Sigmoid colon (tissue), 7 donors: ENCODE measurements at places on chromosomes 5 and 9. TPM values are rescaled to one million over a fixed set of nuclear protein-coding genes. Genes with fewer than 3 reads are reported as not detected.

DNA sequence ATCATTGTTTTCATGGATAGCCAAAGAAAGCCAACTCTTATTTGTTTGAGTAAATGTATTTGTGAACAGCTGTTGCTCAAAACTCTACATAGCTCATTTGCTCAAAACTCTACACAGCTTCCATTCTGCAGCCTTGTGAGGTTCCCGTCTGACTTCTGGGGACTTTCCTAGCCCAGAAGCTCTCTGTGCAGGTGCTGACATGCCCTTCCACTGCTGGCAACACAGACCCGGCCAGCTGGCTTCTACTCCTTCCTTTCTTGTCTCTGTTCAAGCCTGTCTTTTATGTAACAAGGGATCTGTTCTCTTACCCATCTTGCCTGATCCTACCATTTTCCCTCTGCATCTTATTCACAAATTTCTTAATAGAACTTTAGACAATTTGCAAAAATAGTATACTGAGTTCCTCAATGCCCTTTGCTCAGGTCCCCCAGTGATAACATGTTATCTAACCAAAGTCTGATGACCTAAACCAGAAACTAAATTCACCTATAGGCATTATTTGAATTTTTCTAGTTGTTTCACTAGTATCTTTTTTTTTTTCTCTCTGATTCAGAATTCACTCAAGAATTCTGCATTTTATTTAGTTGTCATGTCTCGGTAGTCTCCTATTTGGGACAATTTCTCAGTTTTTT lies 556.5 kb upstream of the SEMA6A start:
- DNase-seq: no peak
- no peaks in the 10 kb centered on the region for H3K36me3 ChIP-seq
- no peak overlapping the region for H3K4me3 ChIP-seq
- no peaks in the 10 kb centered on the region for H3K27me3 ChIP-seq
- no peak overlapping the region for H3K27ac ChIP-seq

The PSIP1 gene
- total RNA-seq: 89.1 TPM

- no peaks in the 10 kb centered on the region for H3K36me3 ChIP-seq
- peaks cover 46% of the 10 kb centered on the region for H3K4me1 ChIP-seq
- no peaks in the 10 kb centered on the region for H3K27me3 ChIP-seq
- H3K4me3 ChIP-seq: no peak overlapping the region
Measured at GRCh38 chr9:93218161-93218560, 34.2 kb downstream of the WNK2 start.

- H3K4me1 ChIP-seq: no peaks in the 10 kb centered on the region
- no peak overlapping the region for H3K27ac ChIP-seq
- H3K27me3 ChIP-seq: no peaks in the 10 kb centered on the region
- H3K4me3 ChIP-seq: no peak overlapping the region
Measured at GRCh38 chr5:130871346-130872086, 293.5 kb downstream of the HINT1 start.

DNA sequence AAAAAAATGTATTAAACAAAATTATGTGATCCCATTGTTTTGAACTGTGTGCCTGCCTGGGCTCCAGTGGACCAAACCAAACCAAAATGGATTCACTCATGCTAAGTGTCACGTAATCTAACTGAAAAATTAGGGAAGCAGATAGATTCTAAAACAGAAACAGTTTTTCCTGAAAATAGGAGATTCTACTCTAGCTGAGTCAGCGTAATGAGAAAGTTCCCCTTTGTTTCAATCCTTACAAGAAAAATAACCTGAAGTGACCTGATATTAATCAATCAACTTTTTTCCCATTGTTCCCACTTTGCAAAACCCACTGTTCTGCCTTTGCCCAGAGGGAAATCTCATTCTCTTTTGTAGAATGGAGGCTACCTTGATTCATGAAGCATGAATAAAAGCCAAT lies 682.4 kb upstream of the CDH10 start:
- H3K27ac ChIP-seq: no peak overlapping the region
- no peak overlapping the region for H3K4me3 ChIP-seq
- no peaks in the 10 kb centered on the region for H3K36me3 ChIP-seq
- no peaks in the 10 kb centered on the region for H3K4me1 ChIP-seq
- no peak for DNase-seq

- no peak overlapping the region for H3K27ac ChIP-seq
- DNase-seq: no peak
- H3K36me3 ChIP-seq: no peaks in the 10 kb centered on the region
Measured at GRCh38 chr5:96483878-96484277, 50.8 kb upstream of the PCSK1 start.

DNA sequence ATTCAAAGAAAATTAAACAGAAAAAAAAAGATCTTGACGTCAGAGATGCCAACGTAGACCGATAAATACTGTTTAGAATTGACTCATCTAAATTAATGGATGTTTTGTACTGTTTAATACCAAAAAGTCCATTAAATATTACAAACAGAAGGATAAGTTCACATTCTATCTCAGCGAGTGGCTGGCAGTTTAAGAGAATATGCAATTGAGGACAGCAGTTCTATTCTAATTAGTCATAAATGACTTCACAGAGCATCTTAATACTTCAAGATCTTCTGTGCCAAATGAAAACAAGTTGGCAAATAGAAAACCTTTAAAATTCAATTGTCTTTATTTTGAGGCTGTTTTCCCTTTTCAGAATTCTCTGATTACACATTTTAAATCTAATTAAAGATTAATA lies 326.6 kb upstream of the NREP start:
- no peaks in the 10 kb centered on the region for H3K36me3 ChIP-seq
- no peak overlapping the region for H3K27ac ChIP-seq
- DNase-seq: no peak
- H3K27me3 ChIP-seq: no peaks in the 10 kb centered on the region
- no peaks in the 10 kb centered on the region for H3K4me1 ChIP-seq

- H3K36me3 ChIP-seq: no peaks in the 10 kb centered on the region
- DNase-seq: no peak
- H3K4me3 ChIP-seq: no peak overlapping the region
- H3K27me3 ChIP-seq: no peaks in the 10 kb centered on the region
- no peak overlapping the region for H3K27ac ChIP-seq
Measured at GRCh38 chr9:74589576-74589975, 92.4 kb downstream of the RORB start.

The SLCO4C1 gene
- total RNA-seq: under 0.01 TPM

DNA sequence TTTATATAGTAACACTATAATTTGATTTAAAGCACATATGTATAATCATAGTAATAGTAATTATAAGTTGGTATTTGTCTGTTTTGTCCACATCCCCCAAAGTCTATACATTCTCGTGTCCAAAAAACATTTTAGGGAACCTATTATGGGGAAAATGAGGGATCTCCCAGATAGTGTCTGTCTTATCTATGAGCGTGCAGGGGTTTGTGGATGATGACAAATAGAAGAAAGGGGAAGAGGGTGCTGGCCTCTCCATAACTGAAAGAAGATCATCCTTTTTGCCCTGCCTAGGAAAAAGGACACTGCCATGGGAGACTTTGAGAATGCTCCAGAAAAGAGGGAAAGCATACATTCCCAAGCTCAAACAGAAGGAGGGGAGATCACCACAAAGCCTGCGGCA lies 45.3 kb downstream of the C5orf22 start:
- no peaks in the 10 kb centered on the region for H3K36me3 ChIP-seq
- no peak for DNase-seq
- H3K27me3 ChIP-seq: no peaks in the 10 kb centered on the region
- no peak overlapping the region for H3K4me3 ChIP-seq
- no peaks in the 10 kb centered on the region for H3K4me1 ChIP-seq

- no peaks in the 10 kb centered on the region for H3K36me3 ChIP-seq
- no peak overlapping the region for H3K4me3 ChIP-seq
- no peak overlapping the region for H3K27ac ChIP-seq
- peaks cover 78% of the 10 kb centered on the region for H3K27me3 ChIP-seq
- H3K4me1 ChIP-seq: peaks cover 17% of the 10 kb centered on the region
Measured at GRCh38 chr5:73441378-73441777, 7.2 kb downstream of the FOXD1 start.

GRCh38 chr9:137316012-137316981 lies 14.2 kb upstream of the NRARP start:
- DNase-seq: peak; percentile 62
- no peaks in the 10 kb centered on the region for H3K36me3 ChIP-seq
- peak overlapping the region; percentile 35 for H3K4me3 ChIP-seq
- H3K27me3 ChIP-seq: peaks cover 29% of the 10 kb centered on the region
- no peak overlapping the region for H3K27ac ChIP-seq
- H3K4me1 ChIP-seq: peaks cover 15% of the 10 kb centered on the region

- H3K4me3 ChIP-seq: no peak overlapping the region
- H3K27ac ChIP-seq: no peak overlapping the region
- no peaks in the 10 kb centered on the region for H3K27me3 ChIP-seq
- H3K36me3 ChIP-seq: no peaks in the 10 kb centered on the region
- H3K4me1 ChIP-seq: no peaks in the 10 kb centered on the region
Measured at GRCh38 chr9:86202338-86202882, 57.0 kb downstream of the C9orf153 start.

- H3K4me1 ChIP-seq: no peaks in the 10 kb centered on the region
- no peak overlapping the region for H3K4me3 ChIP-seq
- H3K27me3 ChIP-seq: no peaks in the 10 kb centered on the region
Measured at GRCh38 chr5:150510460-150511263, 2.7 kb downstream of the NDST1 start.

- H3K4me1 ChIP-seq: peaks cover 9% of the 10 kb centered on the region
- no peak for DNase-seq
Measured at GRCh38 chr9:18707489-18708205, 233.7 kb downstream of the ADAMTSL1 start.

DNA sequence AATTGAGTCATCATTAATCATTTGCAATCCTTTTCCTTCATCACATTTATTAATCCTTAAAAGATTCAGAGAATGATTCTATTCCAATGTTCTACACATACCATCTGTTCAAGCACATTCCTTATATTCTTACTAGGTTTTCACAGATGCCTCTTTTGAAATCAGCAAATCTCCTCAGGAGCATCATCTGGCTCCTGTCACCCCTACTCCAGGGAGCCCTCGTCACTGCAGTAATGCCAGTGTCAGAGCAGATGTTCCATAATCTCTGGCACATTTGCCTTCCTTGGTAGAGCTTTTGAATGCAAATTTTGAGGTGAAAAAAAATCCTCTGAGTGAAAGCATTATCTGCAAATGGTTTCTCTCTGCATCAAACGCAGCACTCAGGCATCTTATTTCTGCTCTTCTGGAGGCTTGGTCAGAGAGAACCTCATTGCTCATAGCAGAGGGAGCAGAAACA lies 7.6 kb upstream of the KCNV2 start:
- H3K36me3 ChIP-seq: no peaks in the 10 kb centered on the region
- H3K4me3 ChIP-seq: no peak overlapping the region
- no peak overlapping the region for H3K27ac ChIP-seq

GRCh38 chr5:171386861-171387344 lies 746 bp upstream of the NPM1 start:
- no peaks in the 10 kb centered on the region for H3K27me3 ChIP-seq
- no peak for DNase-seq
- H3K4me1 ChIP-seq: peaks cover 44% of the 10 kb centered on the region
- H3K4me3 ChIP-seq: peak overlapping the region; percentile 93

DNA sequence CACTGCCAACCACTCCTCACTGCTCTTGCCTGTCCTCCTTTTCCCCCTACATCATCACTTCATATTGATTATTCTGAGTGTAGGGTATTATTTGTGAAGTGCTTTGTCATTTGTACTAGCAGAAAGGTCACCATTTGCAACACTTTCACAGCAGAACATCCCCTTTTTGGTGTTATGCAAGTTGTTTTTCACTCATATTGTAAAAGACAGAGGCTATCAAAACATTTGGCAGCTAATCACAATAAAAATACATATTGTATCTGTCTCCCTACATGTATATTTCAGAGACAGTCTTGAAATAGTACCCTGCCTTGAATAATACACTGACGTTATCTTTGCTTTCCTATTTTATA lies 82.3 kb downstream of the ANXA1 start:
- H3K36me3 ChIP-seq: no peaks in the 10 kb centered on the region

The CDC20B gene
- not detected for total RNA-seq

GRCh38 chr9:107734256-107735013 lies 244.9 kb upstream of the KLF4 start:
- no peaks in the 10 kb centered on the region for H3K27me3 ChIP-seq
- peak; percentile 72 for DNase-seq
- H3K27ac ChIP-seq: peak overlapping the region; percentile 81
- no peak overlapping the region for H3K4me3 ChIP-seq
- no peaks in the 10 kb centered on the region for H3K4me1 ChIP-seq

DNA sequence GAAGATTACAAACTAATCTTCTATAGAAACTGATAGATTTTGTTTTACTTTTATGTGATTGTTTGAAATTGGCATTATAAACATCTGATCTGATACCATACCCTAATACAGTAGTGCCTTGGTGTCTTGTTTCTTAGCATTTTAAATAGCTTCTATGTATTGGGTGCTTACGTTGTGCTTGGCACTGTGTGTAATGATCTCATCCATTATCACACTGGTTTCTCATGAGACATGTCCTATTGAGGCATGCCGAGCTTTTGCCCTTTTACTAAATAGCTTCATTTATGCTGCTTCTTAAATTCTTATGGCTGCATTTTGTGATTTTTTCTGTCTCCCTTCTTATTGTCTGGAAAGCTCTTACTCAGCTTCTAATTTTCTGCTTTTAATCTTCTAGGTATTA lies 48.2 kb upstream of the TLR4 start:
- no peaks in the 10 kb centered on the region for H3K27me3 ChIP-seq
- no peak overlapping the region for H3K27ac ChIP-seq
- H3K4me3 ChIP-seq: no peak overlapping the region
- no peaks in the 10 kb centered on the region for H3K4me1 ChIP-seq
- no peak for DNase-seq

DNA sequence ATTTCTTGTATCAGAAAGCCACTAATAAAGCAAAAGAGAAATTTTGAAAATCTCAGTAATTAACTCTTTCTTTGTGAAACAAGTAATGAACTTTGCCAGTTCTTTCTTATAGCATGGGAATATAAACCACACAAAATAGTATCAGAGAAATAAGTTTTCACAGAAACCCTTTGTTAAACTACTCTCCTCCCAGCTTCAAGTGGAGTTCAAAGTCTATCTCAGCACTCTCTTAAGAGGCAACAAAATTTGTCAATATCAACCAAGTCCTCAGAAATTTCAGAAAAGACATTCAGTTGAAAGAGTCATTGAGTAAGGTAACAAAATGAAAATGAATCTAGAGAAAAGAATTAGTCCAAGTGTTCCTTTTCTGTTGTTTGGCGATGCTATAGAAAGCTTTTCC lies 89.3 kb downstream of the NTRK2 start:
- DNase-seq: no peak
- H3K27me3 ChIP-seq: no peaks in the 10 kb centered on the region
- H3K4me3 ChIP-seq: no peak overlapping the region
- H3K27ac ChIP-seq: no peak overlapping the region
- no peaks in the 10 kb centered on the region for H3K36me3 ChIP-seq

- peaks cover 25% of the 10 kb centered on the region for H3K4me1 ChIP-seq
- no peak overlapping the region for H3K27ac ChIP-seq
- H3K27me3 ChIP-seq: no peaks in the 10 kb centered on the region
- H3K36me3 ChIP-seq: no peaks in the 10 kb centered on the region
- no peak for DNase-seq
Measured at GRCh38 chr9:114161513-114161912, 6.2 kb downstream of the COL27A1 start.

- peaks cover 6% of the 10 kb centered on the region for H3K36me3 ChIP-seq
- H3K4me3 ChIP-seq: peak overlapping the region; percentile 83
- no peak for DNase-seq
- peaks cover 10% of the 10 kb centered on the region for H3K4me1 ChIP-seq
Measured at GRCh38 chr5:87411586-87411972, 1.2 kb downstream of the CCNH start.

GRCh38 chr5:109688630-109688969 lies 1.1 kb upstream of the MAN2A1 start:
- peak overlapping the region; percentile 99 for H3K27ac ChIP-seq
- no peaks in the 10 kb centered on the region for H3K27me3 ChIP-seq
- H3K4me1 ChIP-seq: no peaks in the 10 kb centered on the region
- no peaks in the 10 kb centered on the region for H3K36me3 ChIP-seq
- H3K4me3 ChIP-seq: peak overlapping the region; percentile 85

The DDX4 gene
- not detected for total RNA-seq
